Activated CD4-positive, alpha-beta T cell treated with anti-CD3 and anti-CD28 coated beads for 24 hours (primary cell): ENCODE measurements at places on chromosomes 3 and 15.

- DNase-seq, result no peak
Measured at GRCh38 chr15:101497484-101498034, 8.1 kb upstream of the PCSK6 start.

DNA sequence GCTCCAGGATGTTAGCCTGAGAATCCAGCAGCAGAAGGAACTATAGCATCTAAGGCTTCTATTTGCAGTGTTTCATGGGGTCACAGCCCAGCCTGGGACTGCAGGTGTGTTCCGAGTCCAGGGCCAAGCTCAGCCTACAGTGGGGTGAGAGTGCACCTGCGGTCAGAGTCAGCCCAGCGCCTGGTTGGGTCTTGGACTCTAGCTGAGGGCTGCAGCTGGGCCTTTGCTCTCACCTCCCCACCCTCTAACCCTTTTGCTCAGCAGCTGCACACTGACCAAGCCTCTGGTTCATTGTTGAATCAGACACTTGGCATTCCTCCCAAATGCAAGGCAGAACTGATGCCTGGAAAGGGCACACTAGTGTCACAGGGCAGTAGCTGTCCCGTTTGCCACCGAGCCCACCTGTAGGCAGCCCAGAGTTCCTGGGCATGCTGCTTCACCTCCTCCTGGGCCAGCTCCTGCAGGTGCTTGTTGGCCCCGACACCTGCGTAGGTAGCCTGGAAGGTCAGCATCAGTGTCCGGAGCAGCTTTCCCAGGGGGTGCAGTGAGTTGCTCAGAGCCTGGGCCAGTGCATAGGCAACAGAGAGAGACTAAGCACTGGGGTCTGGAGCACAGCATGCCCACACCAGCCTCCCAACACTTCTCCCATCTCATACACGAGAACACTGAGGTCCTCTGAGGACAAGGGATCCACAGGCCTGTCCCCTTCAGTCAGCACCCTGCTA is 17.5 kb downstream of the ALS2CL start:
- no peak for DNase-seq

DNA sequence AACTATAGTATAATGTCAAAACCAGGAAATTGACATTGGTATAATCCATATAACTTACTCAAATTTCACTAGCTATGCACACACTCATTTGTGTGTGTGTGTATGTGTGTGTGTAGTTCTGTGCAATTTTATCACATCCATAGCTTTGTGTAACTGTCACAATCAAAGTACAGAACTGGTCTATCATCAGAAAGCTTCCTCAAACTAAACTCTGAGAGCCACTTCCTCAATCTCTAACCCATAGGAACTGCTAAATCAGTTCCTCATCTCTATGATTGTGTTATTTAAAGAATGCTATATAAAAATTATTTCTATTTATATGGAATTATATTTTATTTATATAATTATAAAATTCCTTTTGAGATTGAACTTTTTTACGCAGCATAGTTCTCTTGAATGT is 18.1 kb downstream of the LNP1 start:
- no peak for DNase-seq

DNA sequence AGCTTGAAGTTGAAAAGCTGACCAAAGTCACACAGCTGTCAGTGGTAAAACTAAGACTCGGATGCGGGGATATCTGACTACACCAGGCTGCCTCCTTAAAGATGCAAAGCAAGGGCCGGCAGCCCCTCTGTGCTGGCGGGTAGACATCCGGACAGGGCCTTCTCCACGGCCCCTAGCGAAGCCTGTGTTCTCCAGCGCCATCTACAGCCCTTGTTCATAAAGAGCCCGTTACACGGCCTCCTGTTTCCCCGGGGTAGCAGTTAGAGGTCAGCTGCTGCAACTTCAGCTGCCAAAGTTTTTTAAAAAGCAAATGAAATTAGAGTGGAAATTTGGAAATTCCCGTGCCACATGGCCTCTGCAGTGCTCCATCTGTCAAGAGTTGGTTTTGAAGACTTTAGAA is 383.0 kb downstream of the TBL1XR1 start:
- DNase-seq, result no peak

DNA sequence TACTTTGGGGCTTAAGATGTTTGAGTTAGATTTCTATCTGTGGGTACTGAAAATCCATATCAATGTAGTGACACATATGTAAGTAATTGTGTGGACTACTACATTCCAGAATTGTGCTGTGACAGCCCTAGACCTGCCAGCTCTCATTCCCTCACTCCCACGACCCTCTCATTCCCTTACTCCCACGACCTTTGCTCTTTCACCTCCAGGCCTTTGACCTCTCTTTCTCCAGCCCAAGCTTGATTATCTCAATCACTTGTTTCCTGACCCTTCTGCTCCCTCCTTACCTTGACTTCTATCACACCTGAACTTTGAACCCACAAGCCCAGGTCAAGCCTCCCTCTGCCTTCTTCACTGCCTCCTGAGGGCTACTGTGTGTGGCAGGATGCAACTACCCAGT is 3.6 kb upstream of the RUVBL1 start:
- no peak for DNase-seq

DNA sequence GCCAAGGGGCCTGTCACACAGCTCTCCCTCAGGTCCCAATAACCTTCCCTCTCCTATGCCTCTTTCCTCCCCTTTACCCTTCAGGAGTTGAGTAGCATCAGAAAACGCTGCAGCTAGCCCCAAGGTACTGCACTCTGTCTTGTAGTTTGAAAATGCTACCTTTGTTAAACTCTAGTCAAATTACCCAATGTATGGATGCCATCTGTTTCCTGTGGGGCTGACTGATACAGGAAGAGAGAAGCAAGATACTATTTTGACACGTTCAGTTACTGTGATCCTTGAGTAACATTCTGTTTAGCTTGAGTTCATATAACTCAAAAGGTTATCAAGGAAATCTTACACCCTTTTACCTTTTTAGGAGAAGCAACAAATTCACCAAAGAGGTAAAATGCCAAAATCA is 493.1 kb downstream of the FHIT start:
- DNase-seq, result no peak

- no peak for DNase-seq
Measured at GRCh38 chr15:84969257-84969656, 12.4 kb upstream of the PDE8A start.
